ENCODE measurements at places on chromosomes 11 and 22. TPM values are rescaled to one million over a fixed set of nuclear protein-coding genes. Genes with fewer than 3 reads are reported as not detected.

CSF2RB gene
- 8.9 TPM for total RNA-seq

SNX15 gene
- total RNA-seq: 8.2 TPM

AGBL2 gene
- 0.18 TPM for total RNA-seq

PHLDB1 gene
- total RNA-seq: 67.0 TPM

MS4A4A gene
- not detected for total RNA-seq

FOLR2 gene
- total RNA-seq: not detected

ABTB2 gene
- 0.07 TPM for total RNA-seq

EFEMP2 gene
- 23.9 TPM for total RNA-seq

TRIM68 gene
- total RNA-seq: 10.4 TPM

AQP11 gene
- total RNA-seq: 0.63 TPM

C1QTNF6 gene
- total RNA-seq: 16.5 TPM

SEC14L6 gene
- not detected for total RNA-seq

PHF5A gene
- total RNA-seq: 87.6 TPM

CARNS1 gene
- not detected for total RNA-seq

Data from pulmonary artery endothelial cell (primary cell).